ENCODE measurements at places on chromosomes 1 and 21.
A peak's percentile ranks its signal among the peaks of the same experiment; 100 is the strongest.

DNA sequence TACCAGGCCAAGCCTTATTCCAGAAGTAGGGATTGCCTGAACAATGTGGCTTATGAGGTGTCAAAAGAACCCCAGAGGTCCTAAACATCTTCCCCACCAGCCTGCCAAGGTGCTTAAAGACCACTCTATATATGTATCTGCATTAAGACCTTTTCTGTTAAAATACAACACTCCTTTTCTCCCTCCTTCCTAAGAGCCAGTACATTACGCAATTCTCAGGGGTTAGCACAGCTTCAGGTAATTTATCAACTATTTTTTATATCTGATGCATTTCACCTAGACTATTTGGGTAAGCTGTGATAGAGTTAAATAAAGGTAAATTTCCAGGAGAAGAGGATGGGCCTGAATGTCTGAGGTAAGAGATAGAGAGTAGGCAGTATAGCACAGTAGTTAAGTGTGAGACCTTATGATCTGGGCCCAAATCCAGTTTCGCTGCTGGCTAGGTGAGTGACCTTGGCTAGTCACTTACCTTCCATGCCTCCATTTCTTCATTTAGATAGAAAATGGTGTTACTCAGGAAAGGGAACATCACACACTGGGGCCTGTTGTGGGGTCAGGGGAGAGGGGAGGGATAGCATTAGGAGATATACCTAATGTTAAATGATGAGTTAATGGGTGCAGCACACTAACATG is 5.1 kb upstream of the CCN1 start:
- DNase-seq: no peak

GRCh38 chr1:98468111-98468717 is 193.3 kb upstream of the SNX7 start:
- peak; percentile 11 for DNase-seq

DNA sequence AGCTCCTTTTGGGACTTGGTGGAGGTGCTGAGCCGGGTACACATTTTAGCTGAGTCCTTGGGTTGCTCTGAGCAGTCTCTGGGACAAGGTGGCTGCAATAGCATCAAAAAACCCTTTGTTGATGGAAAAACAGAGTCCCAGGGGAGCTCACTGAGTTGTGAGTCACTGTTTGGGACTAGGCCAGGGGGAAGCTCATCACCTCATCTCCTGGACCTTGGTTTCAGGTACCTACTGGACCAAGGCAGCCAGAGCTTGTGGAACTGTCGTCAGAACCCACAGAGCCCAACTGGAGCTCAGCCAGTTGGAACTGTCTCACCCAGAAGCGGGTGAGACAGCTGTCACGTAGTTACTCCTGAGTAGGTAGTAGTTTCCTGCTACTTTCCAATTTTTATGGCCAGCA is 146.7 kb downstream of the HLX start:
- no peak for DNase-seq

DNA sequence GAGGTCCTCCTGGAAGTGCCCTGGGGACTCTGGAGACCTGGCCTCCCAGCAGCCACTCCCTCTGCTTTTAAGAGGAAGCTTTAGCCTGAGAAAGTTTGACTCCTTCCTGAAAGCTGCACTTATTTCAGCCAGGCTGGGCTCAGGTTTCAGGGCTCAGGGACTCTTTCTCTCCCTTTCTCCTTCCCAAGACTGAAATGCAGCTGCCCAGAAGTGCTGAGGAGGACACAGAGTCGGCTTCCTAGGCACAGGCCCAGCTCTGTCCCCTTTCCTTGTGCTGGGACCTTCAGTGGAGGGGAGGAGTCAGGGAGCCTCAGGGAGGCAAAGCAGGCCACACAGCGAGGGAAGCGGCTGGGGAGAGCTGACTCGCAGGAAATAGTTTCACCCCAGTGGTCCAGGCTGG is 137.3 kb downstream of the NAV1 start:
- no peak for DNase-seq

GRCh38 chr1:212692774-212693644 is 6.6 kb downstream of the BATF3 start:
- no peak for DNase-seq

GRCh38 chr1:241612533-241613477 is 27.4 kb downstream of the CHML start:
- no peak for DNase-seq

Measured in endothelial cell (in vitro differentiated cells).